ENCODE measurements at places on chromosomes 2 and 18. TPM values are rescaled to one million over a fixed set of nuclear protein-coding genes. Genes with fewer than 3 reads are reported as not detected.

The TMEM178A gene
- polyA plus RNA-seq, result not detected

The SCYGR8 gene
- not detected for polyA plus RNA-seq

The CPS1 gene
- not detected for polyA plus RNA-seq

The TCF7L1 gene
- 0.09 TPM for polyA plus RNA-seq

The CCL20 gene
- not detected for polyA plus RNA-seq

The ABCG8 gene
- 0.08 TPM for polyA plus RNA-seq

The OR6B2 gene
- polyA plus RNA-seq, result not detected

DNA sequence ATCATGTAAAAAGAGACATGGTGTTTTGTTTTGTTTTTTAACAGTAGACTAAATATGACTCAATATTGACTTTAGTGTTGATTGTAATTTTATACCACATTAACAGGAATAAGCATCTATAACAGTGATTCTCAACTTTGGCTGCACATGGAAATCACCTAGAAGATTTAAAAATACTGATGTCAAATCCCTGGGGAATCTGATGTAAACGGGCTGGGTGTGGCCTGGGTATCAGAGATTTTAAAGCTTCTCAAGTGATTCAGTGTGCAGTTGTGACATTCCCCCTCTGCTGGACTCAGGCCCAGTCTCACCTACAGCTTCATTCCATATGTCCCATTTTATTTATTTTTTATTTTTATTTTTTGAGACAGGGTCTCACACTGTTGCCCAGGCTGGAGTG is 82.8 kb upstream of the ATP8B1 start:
- no peak overlapping the region for H3K27ac ChIP-seq
- peaks cover 2% of the 10 kb centered on the region for H3K27me3 ChIP-seq
- no peaks in the 10 kb centered on the region for H3K36me3 ChIP-seq
- DNase-seq, result no peak

- no peak for DNase-seq
- peaks cover 9% of the 10 kb centered on the region for H3K27me3 ChIP-seq
- H3K27ac ChIP-seq, result no peak overlapping the region
- no peak overlapping the region for H3K4me3 ChIP-seq
- no peaks in the 10 kb centered on the region for H3K4me1 ChIP-seq
These were observed 226.9 kb upstream of the GYPC start for GRCh38 chr2:126429103-126429502.

- H3K4me1 ChIP-seq, result peaks cover 6% of the 10 kb centered on the region
- no peak overlapping the region for H3K4me3 ChIP-seq
- no peaks in the 10 kb centered on the region for H3K27me3 ChIP-seq
- no peaks in the 10 kb centered on the region for H3K36me3 ChIP-seq
These were observed 37.9 kb upstream of the GPC1 start for GRCh38 chr2:240397542-240397916.

DNA sequence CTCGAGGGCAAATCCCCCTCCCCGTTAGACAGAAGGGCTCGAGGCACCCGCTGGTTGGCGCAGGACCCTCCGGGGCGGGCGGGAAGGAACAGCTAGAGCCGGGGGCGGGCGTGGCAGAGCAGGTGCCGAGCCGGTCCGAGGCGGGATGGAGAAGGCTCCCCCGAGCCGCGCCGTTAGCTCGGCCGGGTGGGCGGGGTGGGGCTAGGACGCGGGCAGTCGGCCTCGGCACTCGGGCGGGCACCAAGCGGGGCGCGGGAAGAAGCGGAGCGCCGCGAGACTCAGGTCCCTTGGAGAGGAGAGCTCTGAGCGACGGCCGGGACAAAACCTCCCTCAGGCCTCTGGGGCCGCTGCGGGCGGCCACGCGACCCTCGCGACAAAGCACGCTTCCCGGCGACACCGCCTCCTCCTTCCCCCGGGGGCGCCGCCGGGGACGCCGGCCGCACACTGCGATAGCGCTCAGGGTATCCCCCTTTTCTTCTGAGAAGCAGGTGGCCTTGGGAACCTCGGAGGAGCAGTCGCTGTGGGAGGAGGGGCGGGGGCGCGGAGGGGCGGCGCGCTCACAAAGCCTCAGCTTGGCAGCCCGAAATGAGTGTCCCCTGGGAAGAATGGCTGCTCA is 721 bp downstream of the FHOD3 start:
- H3K4me3 ChIP-seq, result no peak overlapping the region
- DNase-seq, result no peak
- peaks cover 41% of the 10 kb centered on the region for H3K27me3 ChIP-seq
- no peaks in the 10 kb centered on the region for H3K4me1 ChIP-seq

- H3K36me3 ChIP-seq, result no peaks in the 10 kb centered on the region
- H3K27me3 ChIP-seq, result no peaks in the 10 kb centered on the region
- H3K4me3 ChIP-seq, result no peak overlapping the region
- DNase-seq, result no peak
- no peaks in the 10 kb centered on the region for H3K4me1 ChIP-seq
- H3K27ac ChIP-seq, result no peak overlapping the region
These were observed 196.0 kb upstream of the SPHKAP start for GRCh38 chr2:228377533-228377932.
